Neural crest cell (in vitro differentiated cells): ENCODE measurements at places on chromosomes 2 and 18. TPM values are rescaled to one million over a fixed set of nuclear protein-coding genes. Genes with fewer than 3 reads are reported as not detected.
A peak's percentile ranks its signal among the peaks of the same experiment; 100 is the strongest.

GRCh38 chr2:133458280-133458679 is 110.0 kb downstream of the NCKAP5 start:
- H3K27me3 ChIP-seq: no peaks in the 10 kb centered on the region
- no peak for DNase-seq
- H3K4me1 ChIP-seq: no peaks in the 10 kb centered on the region
- H3K36me3 ChIP-seq: peaks cover 17% of the 10 kb centered on the region

DNA sequence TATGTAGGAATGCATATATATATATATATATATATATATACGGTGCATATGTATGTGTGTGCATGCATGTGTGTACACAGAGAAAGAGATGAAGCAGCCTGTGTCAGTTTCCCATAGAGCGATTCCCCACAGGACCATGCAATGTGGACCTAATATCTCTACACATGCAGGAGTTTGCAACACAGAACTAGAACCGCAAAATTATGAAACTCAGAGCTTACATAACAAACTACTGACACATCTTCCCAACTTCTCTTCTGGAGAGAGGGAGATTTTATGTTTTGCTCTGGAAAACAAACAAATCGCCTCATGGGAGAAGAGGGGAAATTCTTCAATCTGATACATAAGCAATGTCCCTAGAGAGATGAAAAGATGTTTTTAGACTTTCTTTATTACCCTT is 377.2 kb downstream of the LRATD1 start:
- no peaks in the 10 kb centered on the region for H3K27me3 ChIP-seq
- H3K27ac ChIP-seq: no peak overlapping the region
- no peaks in the 10 kb centered on the region for H3K4me1 ChIP-seq
- no peak overlapping the region for H3K4me3 ChIP-seq
- DNase-seq: no peak

GRCh38 chr18:9806905-9807304 is 78.9 kb upstream of the TXNDC2 start:
- H3K4me3 ChIP-seq: no peak overlapping the region
- H3K27ac ChIP-seq: peak overlapping the region; percentile 27
- no peaks in the 10 kb centered on the region for H3K27me3 ChIP-seq
- DNase-seq: no peak

- H3K4me1 ChIP-seq: peaks cover 58% of the 10 kb centered on the region
- H3K27ac ChIP-seq: peak overlapping the region; percentile 57
- no peaks in the 10 kb centered on the region for H3K27me3 ChIP-seq
These were observed 65.5 kb downstream of the SOWAHC start for GRCh38 chr2:109679626-109680025.

- peaks cover 7% of the 10 kb centered on the region for H3K36me3 ChIP-seq
- H3K27me3 ChIP-seq: no peaks in the 10 kb centered on the region
- H3K27ac ChIP-seq: no peak overlapping the region
- peaks cover 8% of the 10 kb centered on the region for H3K4me1 ChIP-seq
- DNase-seq: peak; percentile 16
These were observed 15.7 kb downstream of the FAM98A start for GRCh38 chr2:33583194-33583938.

The POMC gene
- 0.39 and 0.54 TPM in 2 replicates for total RNA-seq

- no peaks in the 10 kb centered on the region for H3K27me3 ChIP-seq
- no peaks in the 10 kb centered on the region for H3K36me3 ChIP-seq
- peaks cover 5% of the 10 kb centered on the region for H3K4me1 ChIP-seq
- DNase-seq: no peak
- H3K27ac ChIP-seq: no peak overlapping the region
These were observed 21.9 kb downstream of the NEMP2 start for GRCh38 chr2:190512539-190513095.

DNA sequence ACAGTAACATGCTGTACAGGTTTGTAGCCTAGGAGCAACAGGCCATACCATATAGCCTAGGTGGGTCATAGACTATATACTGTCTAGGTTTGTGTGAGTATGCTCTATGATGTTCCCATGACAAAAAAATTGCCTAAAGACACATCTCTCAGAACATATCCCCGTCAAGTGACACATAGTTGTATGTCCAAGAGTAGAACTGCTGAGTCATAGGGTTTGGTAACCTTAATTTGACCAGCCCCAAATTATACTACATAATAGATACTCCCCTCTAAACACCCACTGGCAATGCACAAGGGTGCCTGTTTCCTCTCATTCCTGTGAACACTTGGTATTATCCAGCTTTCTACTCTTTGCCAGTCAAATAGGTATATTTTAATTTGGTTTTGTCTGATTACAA is 161.6 kb downstream of the LCLAT1 start:
- no peak overlapping the region for H3K27ac ChIP-seq
- no peaks in the 10 kb centered on the region for H3K27me3 ChIP-seq
- H3K4me1 ChIP-seq: peaks cover 7% of the 10 kb centered on the region
- peaks cover 11% of the 10 kb centered on the region for H3K36me3 ChIP-seq

GRCh38 chr2:118112771-118113334 is 24.6 kb downstream of the INSIG2 start:
- H3K27me3 ChIP-seq: no peaks in the 10 kb centered on the region
- H3K27ac ChIP-seq: no peak overlapping the region
- no peaks in the 10 kb centered on the region for H3K4me1 ChIP-seq

- peaks cover 13% of the 10 kb centered on the region for H3K4me1 ChIP-seq
- H3K27me3 ChIP-seq: no peaks in the 10 kb centered on the region
- no peak overlapping the region for H3K4me3 ChIP-seq
These were observed 83.7 kb upstream of the RND3 start for GRCh38 chr2:150571121-150571520.

The UGT1A8 gene
- not detected in 2 replicates for total RNA-seq

DNA sequence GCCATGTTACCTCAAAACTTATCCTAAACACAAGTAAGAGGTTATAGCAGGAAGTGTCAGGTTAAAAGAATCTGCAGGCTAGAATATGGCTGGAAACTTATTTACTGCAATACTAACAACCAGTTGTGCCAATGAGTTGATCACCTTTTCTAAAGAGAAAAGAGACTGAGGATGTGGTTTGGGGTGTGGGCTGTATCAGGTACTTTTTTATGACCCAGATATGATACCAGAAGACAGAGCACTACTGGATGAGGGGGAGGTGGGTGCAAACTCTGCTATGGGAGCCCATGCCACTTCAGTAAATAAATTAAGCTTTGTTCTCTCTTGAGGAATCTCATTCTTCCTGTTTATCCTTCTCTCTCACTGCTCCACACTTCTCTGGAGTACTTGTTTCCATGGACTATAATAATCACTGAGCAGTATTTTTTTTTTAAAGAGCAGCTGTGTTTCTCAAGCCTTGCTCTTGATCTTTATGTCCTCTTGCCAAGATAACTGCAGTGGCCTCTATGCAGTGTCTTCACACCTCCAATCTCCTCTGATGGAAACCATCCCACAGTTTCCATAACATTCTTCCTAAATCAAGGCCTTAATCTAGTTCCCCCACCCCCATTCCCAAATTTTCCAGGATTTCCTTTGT is 51.2 kb upstream of the NOSTRIN start:
- no peak overlapping the region for H3K4me3 ChIP-seq
- peaks cover 7% of the 10 kb centered on the region for H3K4me1 ChIP-seq
- no peak overlapping the region for H3K27ac ChIP-seq
- H3K36me3 ChIP-seq: no peaks in the 10 kb centered on the region
- no peak for DNase-seq
- no peaks in the 10 kb centered on the region for H3K27me3 ChIP-seq

DNA sequence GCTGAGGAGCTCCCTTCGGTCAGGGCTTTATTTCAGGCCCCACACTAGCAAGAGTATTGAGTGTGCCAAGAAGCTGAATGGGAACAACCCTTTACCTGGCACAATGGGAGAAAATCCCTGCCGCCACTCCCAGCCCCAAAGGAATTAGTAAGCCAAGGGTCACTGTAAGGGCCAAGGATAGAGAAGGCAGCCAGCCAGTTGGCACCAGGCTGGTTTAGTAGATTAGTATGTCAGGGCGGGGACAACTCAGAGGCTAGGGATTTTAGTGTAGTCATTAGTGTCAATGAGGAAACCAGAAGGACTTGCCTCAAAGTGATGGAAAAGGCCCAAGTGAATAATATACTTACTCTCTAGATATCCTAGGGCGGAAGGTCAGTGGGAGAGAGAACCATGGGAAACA is 34.9 kb upstream of the CYP26B1 start:
- peaks cover 14% of the 10 kb centered on the region for H3K36me3 ChIP-seq
- no peaks in the 10 kb centered on the region for H3K4me1 ChIP-seq
- no peak for DNase-seq
- H3K27me3 ChIP-seq: no peaks in the 10 kb centered on the region
- H3K27ac ChIP-seq: no peak overlapping the region
- no peak overlapping the region for H3K4me3 ChIP-seq

GRCh38 chr2:29920631-29921559 is 491 bp downstream of the ALK start:
- peaks cover 31% of the 10 kb centered on the region for H3K4me1 ChIP-seq
- no peak overlapping the region for H3K27ac ChIP-seq
- peak; percentile 20 for DNase-seq
- H3K27me3 ChIP-seq: peaks cover 75% of the 10 kb centered on the region
- peak overlapping the region; percentile 87 for H3K4me3 ChIP-seq

DNA sequence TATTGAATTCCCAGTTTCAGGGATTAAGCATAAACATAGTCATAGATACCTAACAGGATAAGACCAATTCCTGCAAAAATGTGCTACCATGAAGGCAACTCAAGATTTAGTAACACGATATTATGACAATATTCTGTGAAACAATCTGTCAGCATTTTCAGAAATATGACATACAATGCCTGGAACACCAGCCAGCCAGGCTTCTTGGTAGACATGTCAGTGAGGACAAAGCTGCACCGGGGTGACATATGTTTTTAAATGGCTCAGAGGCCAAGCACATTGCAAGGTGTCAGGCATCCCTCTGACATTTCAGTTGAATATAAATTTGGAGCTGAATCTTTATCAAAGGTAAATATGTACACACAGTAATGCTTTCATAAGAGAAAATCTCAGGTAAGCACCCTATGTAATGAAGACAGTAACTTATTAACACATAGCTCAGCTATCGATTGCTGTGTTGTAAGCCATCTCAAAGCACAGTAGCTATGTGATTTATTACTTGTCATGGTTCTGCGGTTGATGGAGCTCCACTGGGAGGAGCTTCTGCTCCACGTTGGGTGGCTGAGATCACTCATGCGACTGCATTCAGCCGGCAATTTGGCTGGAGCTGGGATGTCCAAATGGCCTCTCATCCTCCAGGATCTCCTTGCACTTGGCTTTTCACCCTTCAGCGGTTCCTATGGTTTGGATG is 31.9 kb upstream of the EML6 start:
- H3K27ac ChIP-seq: no peak overlapping the region
- H3K36me3 ChIP-seq: no peaks in the 10 kb centered on the region
- no peaks in the 10 kb centered on the region for H3K27me3 ChIP-seq
- DNase-seq: no peak

- no peak overlapping the region for H3K27ac ChIP-seq
- peaks cover 5% of the 10 kb centered on the region for H3K27me3 ChIP-seq
- H3K4me3 ChIP-seq: no peak overlapping the region
- no peaks in the 10 kb centered on the region for H3K4me1 ChIP-seq
- H3K36me3 ChIP-seq: no peaks in the 10 kb centered on the region
These were observed 27.2 kb downstream of the ANKRD29 start for GRCh38 chr18:23635283-23636070.

DNA sequence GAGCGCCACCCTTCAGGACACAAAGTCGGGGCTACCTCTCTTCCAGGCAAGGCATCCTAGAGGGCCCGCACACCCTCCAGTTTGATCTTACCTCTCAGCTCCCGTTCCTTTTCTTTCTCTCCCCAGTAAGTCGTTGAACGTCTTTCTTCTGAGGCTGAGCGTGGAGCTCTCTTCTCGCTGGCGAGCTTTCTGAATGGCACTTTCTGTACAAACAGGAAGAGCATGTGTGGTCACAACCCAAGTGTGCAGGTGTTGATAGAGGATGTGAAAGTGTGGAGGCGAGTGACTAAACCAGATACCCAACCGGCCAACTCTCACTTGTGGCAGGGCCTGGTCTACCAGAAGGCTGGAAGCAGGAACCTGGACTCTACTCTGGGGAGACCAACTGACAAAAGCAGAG is at the start of gene AFF3:
Gene AFF3, minus strand, starts transcription at position 198 of the 400 bp plus-strand sequence. CDS start 38,136 bp downstream, outside the sequence.
- H3K4me3 ChIP-seq: no peak within 1 kb of the TSS
- H3K36me3 ChIP-seq: peaks cover 4% of the 10 kb centered on the region
- no peak for DNase-seq
- H3K27ac ChIP-seq: peak within 1 kb of the TSS; percentile 7

- no peak overlapping the region for H3K27ac ChIP-seq
- H3K4me1 ChIP-seq: no peaks in the 10 kb centered on the region
- H3K27me3 ChIP-seq: no peaks in the 10 kb centered on the region
- H3K4me3 ChIP-seq: no peak overlapping the region
- DNase-seq: no peak
These were observed 57.8 kb downstream of the GALNT1 start for GRCh38 chr18:35639296-35639695.

DNA sequence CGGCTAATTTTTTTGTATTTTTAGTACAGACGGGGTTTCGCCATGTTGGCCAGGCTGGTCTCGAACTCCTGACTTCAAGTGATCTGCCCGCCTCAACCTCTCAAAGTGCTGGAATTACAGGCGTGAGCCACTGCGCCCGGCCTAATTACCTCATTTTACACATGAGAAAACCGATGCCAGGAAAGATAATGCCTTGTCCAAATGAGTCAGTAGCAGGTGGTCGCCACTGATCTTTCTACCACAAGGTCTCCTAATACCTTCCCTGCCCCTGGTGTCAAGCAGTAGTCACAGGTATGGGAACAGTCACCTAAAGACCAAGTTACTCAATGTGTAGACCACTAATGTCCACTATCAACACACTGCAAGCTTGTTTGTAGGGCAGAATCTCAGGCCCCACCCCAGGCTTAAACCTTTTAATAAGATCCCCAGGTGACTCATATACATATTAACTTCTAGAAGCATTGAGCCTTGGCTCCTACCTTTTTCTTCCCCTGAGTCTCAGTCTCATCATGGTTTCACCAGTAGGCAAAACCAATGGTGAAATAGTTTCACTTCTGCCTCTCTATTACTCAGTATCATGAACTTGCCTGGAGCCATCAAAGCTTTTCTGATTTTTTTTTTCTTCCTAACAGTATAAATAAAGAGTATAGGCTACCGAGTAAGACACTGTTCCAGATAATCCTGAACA is 6.9 kb upstream of the EPB41L5 start:
- H3K27ac ChIP-seq: no peak overlapping the region
- H3K4me3 ChIP-seq: no peak overlapping the region
- H3K27me3 ChIP-seq: no peaks in the 10 kb centered on the region
- no peak for DNase-seq
- H3K36me3 ChIP-seq: no peaks in the 10 kb centered on the region

DNA sequence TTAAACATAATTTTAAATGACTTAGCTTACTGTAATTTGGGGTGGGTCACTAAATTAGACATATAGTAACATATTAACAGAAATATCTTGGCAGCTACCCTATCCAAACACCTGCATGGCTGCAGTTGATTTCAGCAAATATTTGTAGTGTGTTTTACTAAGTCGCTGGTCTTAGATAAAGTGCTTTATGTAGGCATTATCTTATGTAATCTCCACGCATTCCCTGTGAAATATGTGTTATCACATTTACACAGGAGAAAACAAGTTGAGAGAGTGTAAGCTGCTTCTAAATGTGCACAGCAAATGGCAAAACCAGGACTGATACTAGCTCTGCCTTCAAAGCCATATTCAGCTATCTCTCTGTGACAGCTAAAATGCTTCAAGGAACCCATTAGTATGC is 72.0 kb downstream of the NYAP2 start:
- no peak for DNase-seq
- no peaks in the 10 kb centered on the region for H3K36me3 ChIP-seq
- H3K27me3 ChIP-seq: no peaks in the 10 kb centered on the region
- H3K27ac ChIP-seq: no peak overlapping the region
